ENCODE measurements at places on chromosomes 13 and 19.

DNA sequence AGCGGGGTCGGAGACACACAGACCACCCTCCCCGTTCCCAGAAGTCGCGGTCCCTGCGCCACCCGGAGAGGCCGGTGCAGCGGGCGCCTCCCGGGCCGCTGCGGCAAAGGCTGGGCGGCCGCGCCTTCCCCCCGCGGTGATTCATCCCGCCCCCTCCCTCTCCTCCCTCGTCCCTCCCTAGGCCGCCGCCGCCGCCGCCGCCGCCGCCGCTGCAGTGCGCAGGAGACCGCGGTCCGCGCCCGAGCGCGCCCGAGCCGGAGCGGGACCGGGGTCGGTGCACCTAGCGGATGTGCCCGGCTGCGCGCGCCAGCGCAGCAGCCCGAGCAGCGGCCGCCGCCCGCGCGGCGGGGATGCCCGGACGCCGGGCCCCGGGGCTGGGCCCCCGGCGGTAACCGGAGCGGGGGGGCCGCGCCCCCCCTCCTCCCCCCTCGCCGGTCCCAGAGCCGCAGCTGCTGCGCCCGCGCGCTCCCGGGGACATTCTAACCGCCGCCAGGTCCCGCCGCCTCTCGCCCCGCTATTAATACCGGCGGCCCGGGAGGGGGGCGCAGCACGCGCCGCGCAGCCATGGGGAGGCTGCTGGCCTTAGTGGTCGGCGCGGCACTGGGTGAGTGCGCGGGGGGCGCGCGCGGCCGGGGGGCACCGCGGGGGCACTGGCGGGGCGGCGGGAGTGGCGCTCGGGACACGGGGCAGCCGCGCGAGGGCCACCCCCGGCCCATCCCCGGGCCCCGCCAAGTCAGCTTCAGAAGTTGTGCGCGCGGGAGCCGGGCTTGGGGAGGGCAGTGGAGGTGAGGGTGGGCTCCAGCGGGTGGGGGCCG lies at the start of gene SCN1B:
SCN1B (plus strand) TSS at position 214 of the 815 bp plus-strand sequence; CDS start at position 565, 351 bp downstream.
- DNase-seq = no peak

GRCh38 chr13:76632401-76633044 lies 253.7 kb downstream of the KCTD12 start:
- DNase-seq = no peak

- no peak for DNase-seq
These were observed 69.1 kb downstream of the ARHGEF18 start for GRCh38 chr19:7417671-7418324.

- DNase-seq = no peak
These were observed 39.2 kb downstream of the GATAD2A start for GRCh38 chr19:19444681-19445155.

GRCh38 chr19:5048091-5048726 lies 79.3 kb downstream of the KDM4B start:
- peak; percentile 39 for DNase-seq

DNA sequence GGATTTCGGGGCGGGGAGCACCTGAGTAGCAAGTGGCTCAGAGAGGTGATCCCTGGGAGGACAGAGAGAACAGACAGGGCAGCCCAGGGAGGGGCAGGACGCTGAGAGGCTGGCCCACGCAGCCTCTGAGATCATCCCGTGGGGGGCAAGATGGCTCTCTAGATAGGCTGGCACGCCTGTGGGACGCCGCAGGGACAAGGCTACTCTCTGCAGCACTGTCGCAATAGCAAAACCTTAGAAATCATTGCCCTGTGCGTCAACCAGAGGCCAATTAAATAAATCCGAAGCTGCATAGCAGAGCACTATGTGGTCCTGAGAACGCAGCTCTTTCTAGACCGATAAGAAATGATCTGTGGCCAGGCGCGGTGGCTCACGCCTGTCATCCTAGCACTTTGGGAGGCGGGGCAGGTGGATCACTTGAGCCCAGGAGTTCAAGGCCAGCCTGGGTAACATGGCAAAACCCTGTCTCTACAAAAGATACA lies 5.1 kb downstream of the PEX11G start:
- DNase-seq = no peak

DNA sequence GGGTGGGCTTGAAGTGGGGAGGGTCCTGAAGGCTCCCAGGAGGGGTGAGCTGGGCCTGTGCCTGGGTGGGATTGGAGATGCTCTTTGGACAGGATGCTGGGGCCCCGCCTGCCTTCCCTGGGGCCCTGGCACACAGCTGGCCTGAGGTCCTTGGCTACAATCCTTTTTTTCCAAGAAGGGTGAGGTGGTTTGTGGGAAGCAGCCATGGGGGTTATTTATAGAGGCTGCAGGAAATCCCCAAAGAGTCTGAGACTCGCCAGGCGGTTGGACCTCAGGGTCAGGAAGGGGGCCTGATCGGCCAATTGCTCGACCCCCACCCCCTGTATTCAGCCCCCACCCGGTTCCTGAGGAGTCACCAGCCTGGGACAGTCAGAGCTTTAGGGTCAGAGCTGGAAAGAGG lies 10.0 kb downstream of the GTPBP3 start:
- DNase-seq = no peak

- DNase-seq = no peak
These were observed 11.7 kb upstream of the ADGRE5 start for GRCh38 chr19:14369399-14370168.

DNA sequence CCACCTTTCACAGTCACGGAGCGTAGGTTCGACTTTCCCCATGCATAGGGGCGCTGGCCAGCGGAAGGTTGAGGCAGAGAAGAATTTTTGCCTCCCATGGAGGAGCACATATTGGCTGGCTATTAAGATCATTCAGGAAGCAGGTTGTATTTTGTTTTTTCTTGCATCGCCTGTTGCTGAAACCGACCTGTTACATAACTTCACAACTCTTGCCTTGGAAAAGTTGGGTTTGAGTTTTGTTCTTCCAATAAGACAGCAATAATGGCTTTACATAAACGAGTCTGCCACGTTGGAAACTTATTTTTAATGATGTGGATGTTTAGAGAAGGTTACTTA lies 1.4 kb downstream of the UPF1 start:
- DNase-seq = no peak

GRCh38 chr13:48199404-48199946 lies 33.5 kb upstream of the ITM2B start:
- DNase-seq = no peak

GRCh38 chr13:40637643-40638042 lies 28.8 kb downstream of the FOXO1 start:
- DNase-seq = no peak

DNA sequence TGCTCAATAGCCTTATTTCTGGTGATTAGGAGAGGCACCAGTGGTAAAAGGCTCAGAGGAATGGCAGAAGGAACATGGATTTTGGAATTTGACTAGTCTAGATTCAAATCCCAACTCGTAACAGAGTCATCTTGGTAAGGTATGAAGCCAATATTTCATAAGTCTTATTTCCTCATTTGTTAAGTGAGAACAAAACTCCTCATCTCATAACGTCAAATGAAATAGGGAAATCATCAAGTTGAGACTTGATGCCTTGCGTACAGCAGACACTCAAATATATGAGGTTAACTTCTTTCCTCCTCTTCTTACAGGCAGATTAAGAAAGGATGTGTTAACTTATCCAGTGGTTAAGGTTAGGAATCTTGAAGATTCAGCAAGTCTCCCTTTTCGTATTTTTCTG lies 189.2 kb downstream of the DLEU7 start:
- DNase-seq = no peak

DNA sequence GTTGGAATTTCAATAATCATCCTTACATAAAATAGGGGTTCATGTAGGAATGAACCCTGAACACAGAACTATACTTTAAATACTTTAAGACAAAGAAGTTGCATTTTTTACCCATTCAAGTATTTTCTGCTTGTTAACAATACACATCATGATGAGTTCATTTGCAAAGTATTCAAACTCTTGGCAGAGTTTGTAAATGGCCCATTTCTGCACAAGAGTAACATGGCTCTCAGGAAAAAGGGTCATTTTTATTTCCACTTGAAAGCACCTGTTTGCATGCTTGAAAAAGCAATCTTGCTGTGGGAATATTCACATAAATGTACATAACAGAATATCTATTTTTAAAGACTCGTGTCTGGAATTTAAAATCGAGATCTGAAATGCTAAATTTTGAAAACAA lies 18.1 kb downstream of the ESD start:
- DNase-seq = no peak

- DNase-seq = no peak
These were observed 14.0 kb upstream of the MYADM start for GRCh38 chr19:53853707-53854106.

DNA sequence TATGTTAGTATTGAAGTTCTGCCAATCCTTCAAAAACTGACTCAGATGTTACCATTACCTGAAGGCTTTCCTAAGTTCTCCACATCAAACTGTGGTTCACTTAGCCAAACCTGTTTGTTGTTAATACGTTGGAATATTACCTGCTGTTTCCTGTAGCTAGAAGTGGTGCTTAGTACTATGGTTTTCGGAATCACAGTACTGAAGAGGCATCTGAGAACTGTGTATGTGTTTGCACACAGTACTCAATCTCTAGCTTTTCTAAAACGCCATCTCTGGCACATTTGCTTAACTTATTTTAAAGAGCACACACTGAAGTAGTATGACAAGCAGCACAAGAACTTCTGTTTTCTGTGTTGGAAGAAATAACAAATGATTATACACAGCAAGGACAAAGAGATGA lies 248.2 kb downstream of the SHISA2 start:
- DNase-seq = no peak

DNA sequence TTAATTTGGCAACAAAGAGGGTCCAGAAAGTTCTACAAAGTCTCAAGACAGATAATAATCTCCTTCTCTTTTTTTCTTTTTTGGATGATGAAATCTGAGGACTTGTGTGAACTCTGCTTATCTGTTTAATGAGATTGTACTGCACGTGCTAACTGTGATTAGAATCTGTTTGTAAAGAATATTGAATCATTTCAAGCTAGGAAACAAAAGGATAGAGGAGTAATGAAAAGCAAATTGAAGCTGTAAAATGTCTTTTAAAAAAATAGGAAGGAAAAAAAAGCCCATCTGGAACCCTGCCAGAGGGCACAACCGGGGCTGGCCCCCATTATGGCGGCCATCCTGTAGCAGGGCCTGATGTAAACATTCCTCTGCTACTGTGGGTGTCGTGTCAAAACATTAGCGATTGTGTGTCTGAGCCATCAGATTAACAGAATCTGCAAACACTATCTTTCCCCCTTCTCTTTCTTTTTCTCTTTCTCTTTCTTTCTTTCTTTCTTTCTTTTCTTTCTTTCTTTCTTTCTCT lies 83.0 kb downstream of the FLT1 start:
- DNase-seq = no peak

DNA sequence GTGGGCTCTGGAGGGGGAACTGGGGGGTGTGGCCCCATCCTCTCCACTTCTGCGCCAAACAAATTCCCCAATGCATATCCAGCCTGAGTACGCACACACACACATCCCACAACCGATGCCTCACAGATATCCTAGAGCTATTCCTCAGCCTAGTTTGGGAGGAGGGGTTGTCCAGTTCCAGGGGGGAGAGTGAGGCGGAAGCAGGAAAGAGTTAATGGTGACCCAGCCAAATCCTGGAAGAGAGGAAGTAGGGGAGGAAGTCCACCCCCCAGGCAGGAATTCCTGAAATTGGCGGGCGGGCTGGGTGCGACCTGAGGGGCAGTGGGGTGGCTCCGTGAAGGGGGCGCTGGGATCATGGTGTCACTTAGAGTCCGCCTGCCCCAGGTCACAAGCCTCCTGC lies 897 bp downstream of the GPR4 start:
- DNase-seq = no peak

DNA sequence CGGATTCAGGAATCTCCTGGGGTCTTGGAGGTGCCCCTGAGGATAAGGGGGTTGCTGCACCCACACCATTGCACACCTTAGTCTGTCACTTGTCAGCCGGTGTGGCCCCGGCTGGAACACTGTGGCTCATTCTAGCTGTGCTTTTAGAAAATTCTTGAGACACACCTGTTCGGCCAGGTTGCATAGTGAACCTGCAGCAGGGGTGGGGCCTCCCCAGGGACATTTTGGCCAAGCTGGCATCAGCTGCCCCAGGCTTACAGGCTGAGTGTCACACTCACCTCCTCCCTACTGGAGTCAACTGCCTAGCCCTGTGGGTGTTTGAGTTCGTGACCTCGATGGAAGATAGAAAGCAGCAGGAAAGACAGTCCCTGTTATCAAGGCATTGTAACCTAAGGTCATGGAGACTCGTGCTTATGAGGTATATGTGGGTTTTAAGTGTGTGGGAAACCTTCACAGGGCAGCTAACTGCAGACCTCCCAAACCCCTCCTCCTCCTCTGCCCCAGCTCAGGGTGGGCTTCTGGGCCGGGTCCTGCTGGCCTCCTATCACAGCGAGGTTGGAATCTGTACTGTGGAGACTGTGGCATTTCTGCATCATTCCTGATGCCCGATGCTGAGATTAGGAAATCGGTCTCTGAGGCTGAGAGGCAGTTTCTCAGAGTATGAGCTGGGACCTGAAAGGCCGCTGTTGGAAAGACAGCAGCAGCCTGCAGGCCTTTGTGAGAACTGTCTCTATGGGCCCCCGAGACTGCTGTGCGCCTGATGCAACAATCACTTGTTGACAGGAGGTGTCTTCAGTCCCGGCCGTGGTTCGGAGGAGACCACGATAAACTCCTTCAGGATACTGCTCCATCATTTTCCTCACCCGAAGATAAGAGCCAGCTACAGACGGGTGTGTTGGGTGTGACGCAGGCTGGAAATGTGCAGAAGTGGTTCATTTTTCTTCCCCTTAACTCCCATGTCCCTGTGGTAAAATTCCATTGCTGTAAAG lies 72.2 kb downstream of the ATP11A start:
- DNase-seq = no peak

DNA sequence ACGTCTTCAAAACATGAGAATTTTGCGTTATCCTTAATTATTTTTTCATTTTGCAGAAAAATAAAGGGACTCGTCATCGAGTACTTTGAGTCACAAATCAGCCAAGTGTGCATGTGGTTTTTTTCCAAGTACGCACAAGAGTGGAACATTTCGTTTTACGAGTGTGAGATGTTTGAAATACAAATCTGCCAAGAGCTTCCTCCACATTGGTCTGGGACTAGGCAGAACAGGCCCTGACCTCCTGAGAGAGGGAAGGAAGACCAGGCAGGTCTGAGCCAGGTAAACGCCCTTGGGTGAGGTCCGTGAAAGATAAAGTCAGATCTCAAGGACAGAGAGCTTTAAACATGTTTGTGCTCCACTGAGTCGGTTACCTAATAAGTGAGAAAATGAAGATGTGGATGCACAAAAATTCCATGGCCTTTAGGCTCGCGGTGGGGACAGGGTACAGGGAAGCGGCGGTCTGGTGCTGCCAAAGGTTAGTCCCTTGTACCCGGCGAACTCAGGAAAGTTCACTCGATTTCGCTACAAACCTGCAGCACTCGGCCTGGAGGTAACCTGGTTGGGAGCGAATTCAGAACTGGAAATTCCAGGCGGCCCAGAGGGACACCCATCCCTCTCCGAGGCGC lies 473 bp upstream of the ITM2B start:
- no peak for DNase-seq

Data from AG04450 (cell line).